ENCODE measurements at places on chromosomes 5 and 9.

GRCh38 chr5:111755942-111756381 is 1.0 kb downstream of the NREP start:
- DNase-seq, result peak; percentile 70

DNA sequence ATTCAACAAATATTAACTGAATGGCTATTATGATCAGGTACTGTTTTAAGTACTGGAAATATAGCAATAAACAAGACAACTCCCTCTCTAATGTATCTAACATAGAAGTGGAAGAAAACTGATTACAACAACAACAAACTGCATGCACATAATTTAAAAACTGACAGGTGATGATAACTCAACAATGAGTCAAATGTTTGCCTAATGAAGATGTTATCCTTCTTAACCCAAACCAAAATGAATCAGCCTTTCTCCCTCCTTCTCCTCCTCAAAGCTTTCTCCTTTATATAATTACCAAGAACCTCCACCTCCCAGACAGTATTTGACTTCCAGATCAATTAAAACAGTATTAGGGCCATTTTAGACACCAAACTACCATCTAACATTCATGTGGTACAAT is 49.3 kb downstream of the RICTOR start:
- DNase-seq, result peak; percentile 11

DNA sequence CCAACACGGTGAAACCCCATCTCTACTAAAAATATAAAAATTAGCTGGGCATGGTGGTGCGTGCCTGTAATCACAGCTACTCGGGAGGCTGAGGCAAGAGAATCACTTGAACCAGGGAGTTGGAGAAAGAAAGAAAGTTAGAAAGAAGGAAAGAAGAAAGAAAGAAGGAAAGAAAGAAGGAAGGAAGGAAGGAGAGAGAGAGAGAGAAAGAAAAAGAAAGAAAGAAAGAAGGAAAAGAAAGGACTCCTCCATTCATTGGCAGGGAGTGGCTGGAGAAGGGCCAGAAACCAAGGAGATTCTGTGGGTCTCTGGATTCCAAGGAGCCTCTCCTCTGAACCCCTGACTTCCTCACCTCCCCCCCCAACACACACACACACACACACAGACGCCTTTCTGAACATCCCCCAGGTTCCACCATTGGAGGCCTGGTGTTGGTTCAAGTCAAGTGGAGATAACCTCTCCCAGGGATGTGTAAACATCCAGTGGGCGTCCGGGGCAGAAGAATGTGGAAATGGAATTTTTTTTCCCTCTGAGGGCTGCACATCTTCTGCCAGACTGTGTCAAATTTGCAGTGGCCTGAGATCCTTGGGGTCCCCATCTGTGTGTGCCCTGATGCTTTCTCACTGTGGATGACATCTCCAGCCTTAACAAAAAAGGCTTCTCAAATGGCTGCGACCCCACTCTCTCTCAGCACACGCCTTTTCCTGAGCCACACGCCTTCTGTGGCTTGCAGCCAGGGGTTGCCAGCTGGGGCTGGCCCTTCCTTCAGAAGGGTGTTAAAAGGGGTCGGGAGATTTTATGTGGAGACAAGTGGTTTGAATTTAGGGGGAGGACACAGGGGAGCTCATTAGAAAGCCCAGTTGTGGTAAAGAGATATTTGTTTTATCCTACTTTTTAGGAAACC is 109.3 kb upstream of the HAND1 start:
- no peak for DNase-seq

GRCh38 chr5:83991566-83992224 is 271.0 kb upstream of the HAPLN1 start:
- peak; percentile 28 for DNase-seq

- DNase-seq, result no peak
Measured at GRCh38 chr5:147860641-147861025, 17.9 kb upstream of the SCGB3A2 start.

- no peak for DNase-seq
Measured at GRCh38 chr9:136193127-136193890, 11.6 kb downstream of the LHX3 start.

GRCh38 chr5:155953335-155953734 is 373.6 kb upstream of the SGCD start:
- DNase-seq, result peak; percentile 48

DNA sequence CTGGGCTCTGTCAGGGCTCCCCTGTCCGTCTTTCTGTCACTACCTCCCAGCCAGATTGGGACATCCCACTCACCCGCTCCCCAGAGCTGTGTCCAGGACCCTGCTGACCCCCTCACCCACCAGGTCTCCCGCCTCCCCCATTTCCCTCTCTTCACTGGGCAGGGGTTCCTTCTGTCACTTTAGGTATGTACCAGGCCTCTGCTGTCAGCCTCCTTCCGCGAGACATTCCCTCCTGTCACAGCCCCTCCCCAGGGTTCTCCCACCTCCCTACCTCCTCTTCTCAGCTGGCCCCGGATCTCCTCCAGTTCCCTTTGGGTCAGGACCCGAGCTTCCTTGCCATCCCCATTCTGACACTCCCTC is 488 bp downstream of the POLR1E start:
- DNase-seq, result no peak

GRCh38 chr9:98069551-98069950 is 13.0 kb downstream of the NANS start:
- no peak for DNase-seq

GRCh38 chr9:28166179-28166578 is 592.9 kb upstream of the C9orf72 start:
- no peak for DNase-seq

GRCh38 chr5:5364932-5365331 is 57.5 kb upstream of the ICE1 start:
- DNase-seq, result no peak

DNA sequence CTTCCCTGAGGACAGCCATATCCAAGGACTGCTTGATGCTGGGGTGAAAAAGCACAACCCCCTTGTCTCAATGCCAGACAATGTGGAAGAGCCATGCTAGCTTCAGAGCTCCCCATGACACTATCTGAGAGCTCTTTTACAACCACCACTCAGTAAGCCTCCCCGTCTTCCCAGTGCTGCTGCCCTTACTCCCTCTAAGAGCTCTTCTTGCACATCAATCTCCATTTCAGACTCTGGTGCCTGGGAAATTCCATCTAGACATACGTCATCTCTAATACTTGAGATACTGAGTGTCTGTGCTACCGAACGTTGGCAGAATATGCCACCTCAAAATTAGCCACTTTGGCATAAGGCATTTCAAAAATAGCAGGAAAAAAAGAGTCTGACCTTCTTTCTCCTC is 94.5 kb downstream of the EDIL3 start:
- DNase-seq, result peak; percentile 32

DNA sequence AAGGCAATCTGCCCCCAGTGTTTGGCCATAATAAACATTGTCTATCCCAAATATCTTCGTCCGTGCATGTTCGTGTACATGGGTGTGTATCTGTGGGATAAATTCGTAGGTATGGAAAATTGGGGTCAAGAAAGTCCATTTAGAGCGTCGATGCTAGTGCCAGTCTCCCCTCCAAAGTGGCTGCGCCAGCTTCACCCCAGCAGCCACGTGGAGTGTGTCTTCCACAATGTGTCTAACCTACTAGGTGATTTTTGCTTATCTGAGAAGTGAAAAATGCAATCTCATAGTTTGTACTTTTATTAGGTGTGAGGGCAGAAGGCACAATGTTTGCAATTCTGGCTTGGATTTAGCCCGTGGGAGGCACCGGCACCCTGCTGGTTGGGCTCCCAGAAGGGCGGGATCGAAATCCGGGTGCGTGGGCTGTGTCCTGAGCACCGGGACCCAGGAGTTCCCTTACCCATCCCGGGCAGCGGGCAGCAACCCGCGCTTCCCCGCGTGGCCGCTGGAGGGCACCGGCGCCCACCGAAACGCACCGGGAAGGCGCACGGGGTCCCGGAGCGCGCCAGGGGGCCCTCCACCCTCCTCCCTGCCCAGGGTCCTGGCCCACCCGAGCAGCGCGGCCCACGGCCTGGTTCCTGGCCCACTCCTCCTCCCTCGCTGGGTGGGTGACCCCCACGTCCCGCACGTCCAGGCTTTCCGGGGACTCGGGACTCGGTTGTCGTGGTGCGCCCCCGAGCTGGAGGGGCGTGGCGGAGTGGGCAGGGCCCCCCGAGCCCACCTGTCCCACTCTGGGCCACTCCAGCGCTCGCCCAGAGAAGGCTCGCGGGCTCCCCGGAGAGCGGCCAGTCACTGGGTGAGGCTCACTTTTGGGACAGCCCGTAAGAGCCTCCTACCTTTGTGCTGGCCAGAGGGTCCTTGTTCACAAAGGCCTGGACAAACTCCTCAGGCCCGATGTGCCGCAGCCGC is 55.4 kb upstream of the RNF130 start:
- no peak for DNase-seq

- DNase-seq, result no peak
Measured at GRCh38 chr5:105168806-105169205, 1606.2 kb upstream of the NUDT12 start.

- DNase-seq, result peak; percentile 35
Measured at GRCh38 chr9:71681104-71681707, 87.1 kb downstream of the CEMIP2 start.

DNA sequence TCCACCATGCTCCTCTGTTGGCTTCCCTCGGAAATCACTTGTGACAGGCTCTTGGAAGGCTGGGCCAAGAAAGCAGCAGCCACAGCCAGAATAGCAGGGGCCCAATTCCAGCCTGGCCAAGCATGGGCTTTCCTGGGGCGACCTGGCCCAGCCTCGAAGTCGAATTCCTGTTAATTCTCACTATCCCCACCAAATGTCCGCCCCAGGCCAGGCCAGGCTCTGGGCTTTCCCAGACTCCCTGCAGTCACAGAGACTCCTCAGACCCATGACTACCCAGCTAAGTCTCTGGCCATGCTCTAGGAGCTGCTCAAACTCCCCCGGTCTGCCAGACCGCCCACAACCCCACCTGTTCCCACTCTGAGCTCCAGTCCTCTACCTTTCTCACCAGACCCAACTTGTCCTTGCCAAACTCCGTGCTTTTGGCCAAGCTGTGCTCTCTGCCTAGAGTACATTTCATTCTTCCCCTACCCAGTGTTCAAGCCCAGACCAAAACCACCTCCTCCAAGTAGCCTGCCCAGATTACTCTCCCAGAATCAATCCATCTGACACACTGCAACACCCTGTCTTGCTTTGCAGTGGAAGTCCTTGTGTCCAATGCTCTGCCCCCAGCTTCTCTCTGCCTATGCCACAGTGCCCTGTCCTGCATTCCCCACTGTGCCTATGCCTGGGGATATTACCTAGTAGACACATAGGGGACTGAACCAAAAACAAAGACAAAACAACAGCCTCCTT is 26.2 kb downstream of the SHB start:
- no peak for DNase-seq

DNA sequence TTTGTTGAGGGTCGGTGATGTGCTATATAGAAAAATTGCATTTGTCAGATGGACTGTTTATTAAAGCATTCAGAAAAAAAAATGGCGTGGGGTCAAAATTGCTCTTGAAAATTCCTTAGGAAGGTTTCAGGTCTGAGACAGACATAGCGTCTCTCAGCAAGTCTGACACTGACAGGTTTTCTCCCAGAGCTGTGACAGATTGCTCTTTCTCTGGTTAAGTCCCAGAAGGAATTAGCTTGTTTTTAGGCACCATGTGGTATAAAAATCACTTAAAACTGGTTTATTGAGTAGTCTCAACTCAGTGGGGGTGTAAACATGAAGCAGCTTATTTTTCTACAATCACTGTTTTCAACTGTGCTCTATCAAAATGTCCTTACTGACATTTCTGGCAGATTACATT is 1379.8 kb downstream of the MAT2B start:
- DNase-seq, result no peak

DNA sequence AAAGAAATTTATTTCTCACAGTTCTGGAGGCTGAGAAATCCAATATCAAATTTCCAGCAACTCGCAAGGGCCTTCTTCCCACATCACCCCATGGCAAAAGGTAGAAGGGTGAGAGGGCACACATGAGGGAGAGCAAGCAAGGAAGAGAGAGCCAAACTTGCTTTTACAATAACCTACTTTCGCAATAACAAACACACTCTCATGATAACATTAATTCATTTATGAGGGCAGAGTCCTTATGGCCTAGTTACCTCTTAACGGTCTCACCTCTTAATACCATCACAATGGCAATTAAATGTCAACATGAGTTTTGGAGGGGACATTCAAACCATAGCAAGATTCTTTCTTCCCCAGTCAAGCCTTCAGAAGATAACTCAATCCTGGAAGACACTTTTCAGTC is 11.6 kb upstream of the HRH2 start:
- no peak for DNase-seq

GRCh38 chr5:10515492-10515891 is 48.4 kb upstream of the ANKRD33B start:
- no peak for DNase-seq

GRCh38 chr5:133763744-133764143 is 151.4 kb upstream of the FSTL4 start:
- no peak for DNase-seq

GRCh38 chr9:73219985-73220626 is 68.4 kb downstream of the ANXA1 start:
- peak; percentile 32 for DNase-seq

- no peak for DNase-seq
Measured at GRCh38 chr9:79762070-79762469, 190.3 kb downstream of the TLE4 start.

DNA sequence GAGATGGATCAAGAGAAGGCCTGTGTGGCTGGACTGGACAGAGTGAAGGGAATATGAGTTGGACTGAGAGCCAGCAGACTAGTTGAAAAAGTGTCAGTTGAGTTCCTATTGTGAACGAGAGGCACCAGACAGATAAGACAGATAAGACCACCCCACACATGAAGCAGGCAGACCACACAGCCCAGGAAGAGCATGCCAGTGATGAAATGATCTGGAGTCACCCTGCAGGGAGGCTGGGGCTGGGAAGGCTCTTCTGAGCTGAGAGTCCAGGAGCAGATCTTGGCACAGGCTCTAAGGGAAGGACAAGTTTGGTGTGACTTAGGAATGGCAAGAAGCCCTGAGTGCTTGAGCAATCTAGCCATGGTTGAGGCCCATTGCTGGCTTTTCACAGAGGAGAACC is 10.6 kb upstream of the SLC25A48 start:
- DNase-seq, result no peak

GRCh38 chr5:150394912-150395687 is 17.6 kb downstream of the CD74 start:
- DNase-seq, result no peak

DNA sequence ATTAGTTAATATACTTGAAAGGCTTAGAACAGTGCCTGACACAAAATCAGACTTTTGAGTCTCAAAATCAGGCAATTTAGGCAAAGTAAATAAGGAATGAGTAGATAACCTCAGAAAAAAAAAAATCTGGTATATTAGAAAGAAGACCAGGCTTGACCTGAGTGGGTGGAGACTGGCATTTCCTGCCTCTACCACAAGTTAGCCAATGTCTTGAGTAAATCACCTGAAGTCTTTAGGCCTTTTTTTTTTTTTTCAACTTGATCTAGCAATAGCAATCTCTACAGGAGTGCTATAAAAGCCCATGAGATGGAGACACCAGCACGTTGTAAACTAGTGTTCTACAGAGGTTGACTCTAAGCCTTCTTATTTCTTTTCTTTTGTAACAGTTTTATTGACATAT is 104.2 kb upstream of the RASEF start:
- no peak for DNase-seq

DNA sequence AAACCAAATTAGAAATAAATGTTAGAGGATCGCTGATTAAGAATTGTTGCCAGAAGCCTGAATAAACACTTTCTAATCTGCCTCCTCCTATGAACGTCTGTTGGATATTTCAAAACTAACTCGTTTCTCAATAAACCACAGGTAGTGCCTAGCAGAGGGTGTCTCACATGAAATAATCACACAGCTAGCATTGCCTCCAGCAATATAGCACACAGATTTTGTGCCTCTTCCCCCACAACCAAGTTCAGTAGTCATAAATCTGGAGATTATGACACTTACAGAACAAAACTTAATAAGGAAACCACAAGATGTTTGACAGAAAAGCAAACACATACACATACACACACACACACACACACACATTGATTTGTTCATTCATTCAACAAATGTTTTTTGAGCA is 173.2 kb upstream of the CDH10 start:
- DNase-seq, result no peak
